ENCODE measurements at places on chromosomes 2 and 18. TPM values are rescaled to one million over a fixed set of nuclear protein-coding genes. Genes with fewer than 3 reads are reported as not detected.

The RGPD4 gene
- total RNA-seq = not detected

The SEPTIN2 gene
- total RNA-seq = 177 TPM

The FSHR gene
- not detected for total RNA-seq

The IL36A gene
- total RNA-seq = 167 TPM

The NEU4 gene
- not detected for total RNA-seq

The SP140 gene
- 0.96 TPM for total RNA-seq

The OST4 gene
- 258 TPM for total RNA-seq

The NR4A2 gene
- total RNA-seq = 3.1 TPM

The NLRC4 gene
- total RNA-seq = 0.08 TPM

The SMC6 gene
- total RNA-seq = 24.4 TPM

The FBXO41 gene
- 0.92 TPM for total RNA-seq

The DAW1 gene
- total RNA-seq = not detected

The PTPRM gene
- 5.3 TPM for total RNA-seq

The CLEC4F gene
- total RNA-seq = not detected

The MYOM1 gene
- 0.32 TPM for total RNA-seq

The TTC39C gene
- total RNA-seq = 24.6 TPM

The HADHA gene
- total RNA-seq = 109 TPM

The MRPL19 gene
- total RNA-seq = 39.9 TPM

The TBR1 gene
- not detected for total RNA-seq

The DOK6 gene
- 0.04 TPM for total RNA-seq

The SPEG gene
- total RNA-seq = 3.8 TPM

The SIX3 gene
- total RNA-seq = not detected

The POTEE gene
- total RNA-seq = 0.12 TPM

The FRZB gene
- total RNA-seq = 0.32 TPM

The PRKCE gene
- 13.1 TPM for total RNA-seq

The G6PC2 gene
- total RNA-seq = not detected

The XRCC5 gene
- 198 TPM for total RNA-seq

The PAX3 gene
- not detected for total RNA-seq

The HK2 gene
- 37.4 TPM for total RNA-seq

The THADA gene
- 20.8 TPM for total RNA-seq

The TLX2 gene
- total RNA-seq = not detected

The KIAA2012 gene
- total RNA-seq = not detected

The MALL gene
- 248 TPM for total RNA-seq

The CGREF1 gene
- total RNA-seq = 0.96 TPM

The CROCC2 gene
- 0.12 TPM for total RNA-seq

The GALNT3 gene
- 40.0 TPM for total RNA-seq

The DNAJC5G gene
- not detected for total RNA-seq

The CNTNAP5 gene
- total RNA-seq = not detected

The IL1A gene
- total RNA-seq = 9.4 TPM

The CAPG gene
- total RNA-seq = 295 TPM

The GAREM1 gene
- total RNA-seq = 22.9 TPM

The IL1R1 gene
- total RNA-seq = 19.1 TPM

The IL18RAP gene
- total RNA-seq = 0.64 TPM

The DYNAP gene
- total RNA-seq = 26.2 TPM

The TEKT4 gene
- total RNA-seq = not detected

The SATB2 gene
- total RNA-seq = 1.1 TPM

The GPR75 gene
- 1.5 TPM for total RNA-seq

The TDRD15 gene
- total RNA-seq = not detected

The PUM2 gene
- 53.6 TPM for total RNA-seq

The ZNF892 gene
- total RNA-seq = 1.3 TPM

The BCL11A gene
- total RNA-seq = 43.0 TPM

The CCDC141 gene
- 0.28 TPM for total RNA-seq

The LINC00305 gene
- not detected for total RNA-seq

All from esophagus mucosa (tissue), 1 donor.